ENCODE measurements at places on chromosomes 5 and 9.

DNA sequence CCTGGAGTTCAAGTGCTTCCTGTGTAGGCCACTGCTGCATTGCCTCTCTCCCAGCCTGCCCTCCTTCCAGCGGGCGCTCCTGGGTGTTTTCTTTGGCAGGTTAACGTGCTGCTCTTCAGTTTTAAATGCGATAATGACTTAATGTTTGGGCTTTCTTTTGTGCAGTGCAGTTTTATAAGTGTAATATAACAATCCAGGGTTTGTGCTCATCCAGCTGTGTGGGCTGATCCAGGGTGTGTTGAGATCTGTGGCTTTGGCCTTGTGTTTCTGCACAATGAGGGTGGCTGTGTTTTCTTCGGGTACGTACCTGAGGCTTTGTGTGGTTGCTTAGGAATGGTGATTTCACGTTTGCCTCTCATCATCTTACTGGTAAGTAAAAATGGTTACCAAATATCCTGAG lies 50.6 kb downstream of the PCSK5 start:
- no peak for DNase-seq

DNA sequence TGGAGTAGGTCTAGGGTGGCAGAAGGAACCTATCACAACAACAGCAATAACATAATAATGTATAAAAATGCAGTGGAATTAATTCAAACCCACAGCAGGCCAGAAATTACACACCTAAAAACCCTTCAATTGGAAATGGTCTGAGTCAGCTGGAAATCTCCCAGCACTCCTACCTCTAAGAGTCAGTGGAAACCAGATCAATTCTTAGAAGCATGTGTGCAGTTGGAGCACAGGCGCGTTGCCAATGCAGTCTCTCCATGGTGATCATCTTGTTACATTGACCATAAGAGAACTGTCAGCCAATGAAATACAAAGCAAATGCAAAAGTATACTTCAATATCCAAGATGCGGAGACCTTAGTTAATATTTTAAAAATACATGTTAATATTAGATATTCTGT lies 15.1 kb upstream of the CSNK1G3 start:
- DNase-seq, result peak; percentile 23

DNA sequence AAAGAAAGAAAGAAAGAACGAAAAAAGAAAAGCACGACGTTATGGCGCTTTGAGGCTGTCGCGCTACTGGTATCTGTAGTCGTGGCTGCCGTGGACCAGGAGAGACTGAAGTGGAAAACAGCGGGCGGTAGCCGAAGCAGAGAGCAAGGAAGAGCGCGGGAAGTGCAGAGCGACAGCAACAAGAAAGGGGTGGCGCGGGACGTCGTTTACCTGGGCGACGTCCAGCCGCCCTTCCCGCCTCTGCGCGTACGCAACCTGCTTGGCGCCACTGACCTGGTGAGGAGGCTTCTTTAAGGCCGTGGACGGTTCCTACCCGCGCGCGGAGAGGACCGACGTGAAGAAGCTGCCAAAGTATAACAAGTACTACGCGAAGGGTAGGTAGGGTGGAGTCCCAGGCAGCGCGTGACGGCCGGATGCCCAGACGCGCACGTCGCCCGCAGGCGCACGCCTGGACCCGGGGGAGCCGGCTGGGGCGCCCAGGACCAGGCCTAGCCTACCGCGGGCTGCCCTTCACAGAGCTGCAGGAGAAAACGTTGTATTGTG lies 15.4 kb downstream of the CCL28 start:
- DNase-seq, result peak; percentile 81

DNA sequence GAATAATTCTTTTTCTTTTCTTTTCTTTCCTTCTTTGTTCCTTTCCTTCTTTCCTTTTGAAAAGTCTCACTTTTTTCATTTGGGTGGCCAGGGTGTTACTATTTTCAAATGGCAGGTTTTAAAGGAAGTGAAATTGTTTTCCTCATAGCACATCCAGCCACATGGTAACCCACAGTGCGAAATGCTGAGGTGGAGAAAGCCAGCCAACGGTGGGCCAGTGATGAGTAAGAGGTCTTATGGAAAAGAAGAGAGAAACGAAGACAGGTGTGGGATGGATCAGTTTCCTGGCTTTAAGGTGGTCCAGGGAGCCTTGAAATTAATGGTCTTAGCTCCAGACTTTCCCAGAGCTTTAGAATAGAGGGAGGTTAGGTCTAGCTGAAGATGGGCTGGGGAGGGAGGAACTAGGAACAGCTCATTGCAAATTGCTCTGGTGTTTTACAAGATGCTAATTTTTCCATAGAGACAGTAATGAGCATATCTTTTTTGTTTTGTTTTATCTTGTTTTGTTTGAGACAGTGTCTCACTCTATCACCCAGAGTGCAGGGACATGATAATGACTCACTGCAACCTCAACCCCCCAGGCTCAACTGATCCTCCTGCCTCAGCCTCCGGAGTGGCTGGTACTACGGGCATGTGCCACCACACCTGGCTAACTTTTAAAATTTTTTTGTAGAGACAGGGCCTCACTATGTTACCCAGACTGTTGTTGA lies 17.8 kb downstream of the ITK start:
- DNase-seq, result peak; percentile 75

GRCh38 chr5:122705851-122706250 lies 69.0 kb upstream of the SNX2 start:
- no peak for DNase-seq

- no peak for DNase-seq
Observed at GRCh38 chr5:179407191-179408175, 62.2 kb upstream of the ADAMTS2 start.

DNA sequence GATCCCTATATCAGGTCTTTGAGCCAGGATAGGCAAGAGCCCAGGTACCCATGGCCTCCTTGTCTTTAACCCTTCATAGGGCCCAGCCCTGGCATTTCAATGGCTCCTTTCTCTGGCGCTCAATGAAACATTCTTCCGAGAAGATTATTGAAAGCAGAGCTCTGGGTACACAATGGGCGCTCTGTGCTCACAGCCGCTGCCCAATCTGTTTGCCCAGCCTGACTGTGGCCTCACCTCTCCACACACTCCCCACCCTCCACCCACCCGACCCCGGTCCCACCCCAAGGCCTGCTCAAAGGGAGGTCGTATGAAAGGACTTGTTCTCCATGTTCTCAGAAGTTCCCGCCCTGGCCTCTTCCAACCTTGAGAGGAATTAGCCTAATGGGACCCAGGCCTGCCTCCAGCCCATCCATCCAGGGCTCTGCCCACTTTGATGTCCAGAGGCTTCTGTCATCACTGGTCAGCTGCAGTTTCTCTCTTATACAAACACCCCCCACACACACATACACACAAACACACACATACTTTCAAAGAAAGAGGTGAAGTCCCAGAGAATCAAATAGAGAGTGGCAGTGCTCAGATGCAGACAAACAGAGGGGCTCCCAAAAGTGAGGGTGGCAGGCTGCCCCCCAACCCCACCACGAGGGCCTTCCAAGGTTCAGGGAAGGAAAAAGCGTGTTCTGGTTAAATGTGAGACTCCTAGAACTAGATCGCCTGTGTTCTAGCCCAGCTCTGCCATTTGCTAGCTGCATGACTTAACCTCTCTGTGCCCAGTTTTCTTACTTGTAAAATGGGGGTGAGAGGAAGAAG lies 5.1 kb upstream of the ARSI start:
- DNase-seq, result no peak

DNA sequence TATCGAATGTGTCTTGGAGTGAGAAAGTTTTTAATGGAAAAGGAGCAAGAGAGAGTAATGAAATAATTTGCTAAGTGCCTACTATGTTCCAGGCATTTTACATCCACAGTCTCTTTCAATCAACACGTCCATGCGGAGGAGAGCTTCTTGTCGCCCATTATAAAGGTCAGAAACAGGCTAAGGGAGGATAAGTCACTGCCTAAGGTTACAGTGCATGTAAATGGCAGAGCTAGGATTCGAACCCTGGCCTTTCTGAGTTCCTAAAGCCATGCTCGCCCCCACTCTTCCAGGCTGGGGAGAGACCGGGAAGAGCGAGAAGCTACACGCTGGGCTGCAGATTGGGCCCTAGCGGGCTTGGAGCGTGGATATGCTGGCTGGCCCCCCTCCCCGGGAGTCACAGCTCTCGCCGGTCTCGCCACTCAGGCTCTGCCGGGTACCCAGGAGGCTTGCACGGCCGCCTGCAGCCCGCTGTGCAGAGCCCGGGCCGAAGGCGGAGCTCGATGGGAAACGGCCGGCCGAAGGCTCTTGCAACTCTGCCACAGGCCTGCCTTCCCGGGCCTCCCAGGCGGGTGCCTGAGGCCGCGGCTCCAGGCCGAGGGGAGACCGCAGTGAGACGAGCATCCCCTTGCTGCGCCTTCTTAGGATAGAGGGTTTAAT lies 775 bp upstream of the LHX2 start:
- DNase-seq, result no peak

GRCh38 chr9:73152953-73153352 lies 1.3 kb downstream of the ANXA1 start:
- DNase-seq, result no peak

DNA sequence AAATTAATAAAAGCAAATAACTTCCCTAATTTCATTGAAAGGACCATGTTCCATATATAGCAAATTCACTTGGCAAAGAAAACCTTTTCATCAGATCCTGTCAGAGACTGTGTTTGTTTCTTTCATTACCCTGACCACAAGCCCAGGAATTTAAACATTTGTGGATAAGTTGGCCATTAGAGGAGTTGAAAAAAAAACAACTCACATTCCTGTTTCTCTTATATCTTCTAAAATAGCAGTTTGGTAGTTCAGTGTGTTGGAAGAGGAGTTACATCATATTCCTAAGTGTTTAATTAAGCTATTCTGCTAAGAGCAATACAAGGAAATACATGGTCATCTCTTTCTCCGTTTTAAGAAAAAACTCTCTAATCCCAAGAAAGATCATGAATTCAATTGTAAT lies 505.6 kb downstream of the TLE1 start:
- DNase-seq, result no peak

DNA sequence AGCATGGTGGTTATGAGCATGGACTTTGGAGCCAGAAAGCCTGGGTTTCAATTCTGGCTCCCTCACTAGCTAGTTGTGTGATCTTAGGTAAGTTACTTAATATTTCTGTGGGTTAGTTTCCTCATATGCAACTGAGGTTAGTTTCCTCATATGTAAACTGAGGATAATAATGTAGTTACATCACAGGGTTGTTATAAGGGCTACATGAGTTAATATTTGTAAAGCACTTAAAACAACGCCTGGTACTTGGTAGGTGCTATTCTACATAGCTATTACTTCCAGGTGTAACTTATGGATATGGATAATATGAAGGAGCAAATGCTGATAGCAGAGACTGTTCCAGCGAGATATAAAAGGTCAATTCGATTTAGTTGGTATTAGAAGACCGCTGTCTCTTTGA lies 69.4 kb upstream of the POU5F2 start:
- DNase-seq, result no peak

- peak; percentile 55 for DNase-seq
Observed at GRCh38 chr9:89597711-89598362, 7.0 kb upstream of the GADD45G start.

DNA sequence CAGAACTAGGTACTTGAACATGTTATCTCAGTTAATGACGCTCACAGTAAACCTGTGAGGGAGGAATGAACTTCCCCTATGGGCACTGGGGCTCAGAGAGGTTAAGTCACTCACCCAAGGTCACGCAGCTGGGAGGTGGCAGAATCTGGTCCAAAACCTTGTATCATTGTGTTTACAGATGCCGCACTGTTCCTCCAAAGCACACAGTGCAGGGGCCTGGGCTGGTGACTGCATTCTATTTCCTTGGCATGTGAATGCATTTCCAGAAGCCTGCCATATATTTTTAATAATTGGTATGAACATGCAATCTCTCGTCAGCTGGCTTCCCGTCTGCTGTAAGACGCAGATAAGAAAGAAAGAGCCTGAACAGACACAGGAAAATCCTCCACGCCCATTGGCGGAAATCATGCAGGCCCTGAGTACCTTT lies 77.0 kb upstream of the TBC1D2 start:
- no peak for DNase-seq

GRCh38 chr9:93126151-93126781 lies 7.8 kb downstream of the NINJ1 start:
- no peak for DNase-seq

GRCh38 chr9:36894695-36895310 lies 139.3 kb downstream of the PAX5 start:
- DNase-seq, result no peak

GRCh38 chr5:110594866-110595265 lies 131.6 kb downstream of the TMEM232 start:
- no peak for DNase-seq

DNA sequence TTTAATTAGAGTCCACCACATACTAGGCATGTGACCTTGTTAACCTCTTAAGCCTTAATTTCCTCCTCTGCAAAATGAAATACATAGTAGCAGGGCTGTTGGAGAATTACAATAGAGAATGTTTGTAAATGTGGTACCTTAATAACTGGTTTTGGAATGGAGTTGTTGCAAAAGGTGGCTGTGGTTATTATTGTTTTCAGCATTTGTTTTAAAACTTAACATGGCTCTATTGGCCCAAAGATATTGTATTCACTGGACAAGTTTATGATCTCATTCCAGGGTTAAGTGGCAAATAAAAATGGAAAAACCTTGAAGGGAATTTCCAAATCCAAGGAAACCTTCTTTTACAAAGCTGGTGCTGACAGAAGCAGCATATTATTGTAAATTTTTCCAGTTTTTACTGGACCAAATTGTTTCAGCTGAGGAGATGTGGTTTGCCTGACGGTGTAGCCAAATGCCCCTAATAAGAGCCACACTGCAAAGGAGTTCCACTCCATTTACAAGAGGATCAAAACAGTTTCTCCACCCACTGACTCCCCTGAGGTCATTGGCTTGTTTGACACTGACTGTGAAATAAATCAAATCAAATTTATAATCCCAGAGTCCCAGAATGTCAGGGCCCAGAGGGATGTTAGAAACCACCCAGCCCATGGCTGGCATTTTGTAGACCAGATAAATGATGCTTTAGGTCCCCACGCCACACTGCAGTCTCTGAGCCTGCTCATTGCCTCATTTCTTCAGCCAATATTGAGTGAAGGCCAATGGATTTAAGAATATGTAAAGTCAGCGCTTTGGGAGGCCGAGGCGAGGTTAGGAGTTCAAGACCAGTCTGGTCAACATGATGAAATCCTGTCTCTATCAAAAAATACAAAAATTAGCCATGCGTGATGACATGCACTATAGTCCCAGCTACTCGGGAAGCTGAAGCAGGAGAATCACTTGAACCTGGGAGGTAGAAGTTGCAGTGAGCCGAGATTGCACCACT lies 45.2 kb downstream of the ADRA1B start:
- DNase-seq, result no peak

- DNase-seq, result peak; percentile 35
Observed at GRCh38 chr5:132095424-132095972, 21.9 kb downstream of the CSF2 start.

- no peak for DNase-seq
Observed at GRCh38 chr5:171771856-171772255, 13.8 kb upstream of the SMIM23 start.

All from activated T-cell treated with anti-CD3 and anti-CD28 coated beads, Interleukin-2, amount 50 U/mL, for 48 hours (primary cell).